Prostate gland (tissue), 2 donors: ENCODE measurements at places on chromosomes 11 and 22. TPM values are rescaled to one million over a fixed set of nuclear protein-coding genes. Genes with fewer than 3 reads are reported as not detected.

DNA sequence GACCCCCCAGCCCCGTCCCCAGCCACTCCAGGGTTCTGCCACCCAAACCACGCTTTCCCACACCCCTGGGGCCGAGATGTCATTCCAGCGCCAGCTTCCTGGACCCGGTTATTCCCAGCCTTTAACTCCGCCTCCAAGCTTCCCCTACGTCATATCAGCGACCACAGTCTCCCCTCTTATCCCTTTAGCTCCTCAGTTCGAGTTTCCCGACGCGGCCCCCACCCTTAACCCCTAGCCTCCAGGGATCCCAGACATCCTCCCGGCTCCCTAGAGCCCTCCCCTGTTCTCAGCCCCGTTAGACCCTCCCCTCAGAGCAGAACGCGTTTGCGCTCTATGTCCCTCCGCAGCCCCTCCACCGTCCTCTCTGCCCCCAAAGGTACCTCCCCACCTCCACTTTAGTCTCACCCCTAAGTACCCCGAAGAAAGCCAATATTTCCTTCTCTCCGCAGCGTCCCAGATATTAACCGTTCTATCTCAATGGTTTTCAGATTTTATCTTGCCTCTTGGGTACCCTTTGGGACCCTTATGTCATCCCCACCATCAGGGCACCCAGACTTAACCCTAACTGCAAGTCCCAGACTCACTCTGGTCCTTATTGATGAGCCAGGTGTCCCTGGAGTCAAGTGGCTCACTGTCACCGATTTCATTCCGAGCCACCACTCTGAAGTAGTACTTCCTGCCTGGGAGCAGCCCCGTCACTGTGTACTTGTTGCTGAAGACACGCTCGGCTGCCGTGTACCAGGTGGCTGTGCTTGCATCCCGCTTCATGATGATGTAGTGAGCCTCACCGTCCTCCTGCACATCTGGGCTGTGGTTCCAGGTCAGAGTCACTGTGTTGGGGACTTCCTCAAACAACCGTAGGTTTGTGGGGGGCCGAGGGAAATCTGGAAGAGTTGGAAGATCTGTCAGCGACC lies 8.0 kb downstream of the TMEM86A start:
- DNase-seq: peak; percentile 40

- DNase-seq: no peak
Observed at GRCh38 chr11:97247601-97248000, 857.8 kb downstream of the JRKL start.

DNA sequence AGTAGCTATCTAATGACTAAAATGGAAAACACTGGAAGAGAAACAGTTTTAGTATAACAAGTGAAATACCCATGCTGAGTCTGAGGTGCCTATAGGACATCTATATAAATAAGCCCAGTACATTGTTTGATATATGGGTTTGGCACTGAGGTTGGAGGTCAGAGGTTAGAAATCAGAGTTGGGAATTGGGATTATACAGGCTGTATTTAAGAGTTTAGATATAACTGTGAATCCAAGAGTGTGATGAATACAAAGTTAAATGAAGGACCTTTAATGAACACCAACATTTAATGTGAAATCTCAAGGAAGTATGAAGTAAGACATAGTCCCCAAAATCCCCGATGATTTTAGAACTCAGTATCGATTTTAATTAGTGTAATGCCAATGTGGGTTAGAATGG lies 3.1 kb upstream of the HBD start:
- DNase-seq: no peak

DNA sequence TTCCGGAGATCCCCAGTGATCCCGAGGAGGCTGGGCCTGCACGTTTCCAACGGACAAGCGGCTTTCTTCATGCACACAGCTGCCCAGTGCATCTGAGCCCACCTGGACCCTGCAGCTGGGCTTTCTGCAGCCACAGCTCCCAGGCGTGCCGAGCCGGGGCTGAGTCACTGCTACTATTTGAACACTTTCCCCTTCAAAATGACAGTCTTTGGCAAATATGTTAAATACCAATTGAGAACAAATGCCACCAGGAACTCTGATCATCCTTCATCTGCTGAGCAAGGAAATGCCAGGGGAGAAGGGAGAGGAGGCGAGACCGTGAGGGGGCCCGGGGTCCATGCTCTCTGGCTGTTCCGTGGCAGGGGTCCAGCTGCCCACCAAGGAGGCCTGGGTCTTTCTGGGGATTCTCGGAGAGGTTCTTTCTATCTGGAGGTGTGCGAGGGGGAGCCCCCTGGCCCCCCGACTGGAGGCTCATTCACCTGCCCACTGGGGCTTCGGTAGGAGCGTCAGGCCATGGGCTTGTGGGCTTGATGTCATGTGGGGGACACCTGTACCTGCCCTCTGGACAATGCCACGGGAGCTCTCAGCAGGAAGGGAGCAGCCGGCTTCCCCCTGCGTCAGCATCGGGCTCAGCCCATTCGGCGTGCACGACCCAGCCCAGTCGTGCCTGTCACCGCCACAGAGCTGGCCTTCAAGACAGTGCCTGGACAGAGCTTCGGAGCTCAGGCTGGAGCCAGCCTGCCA lies 159.6 kb downstream of the CTTN start:
- DNase-seq: no peak

DNA sequence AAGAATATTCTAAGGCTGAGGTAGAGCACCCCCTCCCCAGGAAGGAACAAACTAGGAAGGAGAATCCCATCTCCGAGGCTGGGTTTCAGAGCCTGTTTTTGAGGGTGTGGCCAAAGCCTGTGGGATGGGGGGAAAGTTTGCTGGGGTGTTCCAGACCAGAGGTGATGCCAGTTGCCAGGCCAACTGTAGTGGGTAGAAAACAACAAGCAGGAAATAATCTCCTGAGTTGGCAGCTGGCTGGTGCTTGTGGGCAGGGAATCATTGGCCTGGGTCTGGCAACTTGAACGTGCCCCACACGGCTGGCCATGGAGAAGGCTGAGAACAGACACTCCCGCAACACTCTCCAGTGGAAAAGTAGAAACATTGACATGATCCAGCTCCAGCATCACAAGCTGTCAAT lies 385.6 kb downstream of the ETS1 start:
- DNase-seq: no peak

GRCh38 chr22:39348909-39349505 lies 784 bp upstream of the SYNGR1 start:
- DNase-seq: no peak

DNA sequence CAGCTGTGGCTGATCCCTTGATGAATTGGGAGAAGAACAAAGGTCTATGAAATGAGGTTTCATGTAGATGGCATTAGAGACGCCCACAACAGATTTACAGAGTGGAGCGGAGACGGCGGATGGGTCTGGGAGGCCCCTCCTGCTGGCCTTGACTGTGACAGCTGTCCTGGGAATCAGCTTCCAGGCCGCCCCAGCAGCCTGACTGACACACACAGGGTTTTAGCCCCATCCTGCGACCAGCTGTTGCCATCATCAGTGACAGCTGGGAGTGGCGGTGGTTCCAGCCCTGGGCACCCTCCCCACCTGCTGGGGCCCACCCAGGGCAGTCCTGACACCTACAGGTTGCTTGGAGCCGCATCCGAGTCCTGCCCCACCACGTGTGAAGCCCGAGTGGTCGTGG lies 64.0 kb upstream of the PPP6R3 start:
- no peak for DNase-seq

DNA sequence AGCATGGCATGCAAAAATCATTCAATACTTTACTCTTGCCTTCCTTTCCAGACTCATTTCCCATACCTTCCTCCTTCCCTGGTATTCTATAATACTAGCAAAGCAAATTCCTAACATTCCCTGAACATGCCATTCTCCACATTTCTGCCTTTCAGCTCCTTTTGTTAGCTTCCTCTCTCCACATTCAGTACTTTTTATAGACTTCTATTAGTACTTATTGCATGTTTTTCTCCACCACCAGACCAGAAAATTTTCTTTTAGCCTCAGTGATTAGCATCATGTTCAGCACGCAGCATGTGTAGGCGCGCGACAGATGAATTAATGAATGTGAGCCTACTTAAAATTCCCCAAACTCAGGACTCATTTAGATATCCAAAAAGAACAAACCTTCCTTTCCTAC lies 935.3 kb downstream of the DLG2 start:
- no peak for DNase-seq

CASP4 gene
- 43.9 TPM for total RNA-seq

TMEM121B gene
- 7.6 TPM for total RNA-seq

PKP3 gene
- total RNA-seq: 88.4 TPM

OR2AT4 gene
- not detected for total RNA-seq

MS4A12 gene
- total RNA-seq: not detected

LYVE1 gene
- total RNA-seq: 9.8 TPM

CHADL gene
- 19.0 TPM for total RNA-seq

OR6T1 gene
- total RNA-seq: not detected

CARNS1 gene
- 0.91 TPM for total RNA-seq

LARGE2 gene
- total RNA-seq: 33.6 TPM

NAALADL1 gene
- total RNA-seq: 8.5 TPM
